ENCODE measurements at places on chromosomes 1 and 21.

DNA sequence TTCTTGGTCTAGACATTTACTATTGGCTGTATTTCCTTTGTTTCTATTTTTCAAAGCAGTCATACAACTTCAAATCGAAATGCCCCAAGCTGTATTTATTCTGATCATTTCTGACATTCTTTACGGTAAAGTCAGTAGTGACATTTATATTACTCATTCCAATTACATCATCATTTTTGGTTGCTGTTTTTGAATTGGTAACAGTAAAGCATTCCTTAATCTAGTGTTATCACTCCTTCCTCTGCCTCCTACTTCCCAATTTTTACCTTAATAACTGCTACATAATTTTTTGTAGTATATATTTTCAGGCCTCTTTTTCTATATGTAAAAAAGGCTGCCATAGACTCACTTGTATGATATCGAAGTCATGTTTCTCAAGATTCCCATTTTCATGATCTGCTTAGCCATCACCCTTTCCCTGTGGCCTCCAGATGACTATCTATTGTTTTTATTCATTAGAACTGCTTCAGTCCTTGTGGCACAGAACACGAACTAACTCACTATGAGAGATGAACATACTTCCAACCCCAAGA, 167.2 kb downstream of the RUNX1 start:
- DNase-seq, result no peak

DNA sequence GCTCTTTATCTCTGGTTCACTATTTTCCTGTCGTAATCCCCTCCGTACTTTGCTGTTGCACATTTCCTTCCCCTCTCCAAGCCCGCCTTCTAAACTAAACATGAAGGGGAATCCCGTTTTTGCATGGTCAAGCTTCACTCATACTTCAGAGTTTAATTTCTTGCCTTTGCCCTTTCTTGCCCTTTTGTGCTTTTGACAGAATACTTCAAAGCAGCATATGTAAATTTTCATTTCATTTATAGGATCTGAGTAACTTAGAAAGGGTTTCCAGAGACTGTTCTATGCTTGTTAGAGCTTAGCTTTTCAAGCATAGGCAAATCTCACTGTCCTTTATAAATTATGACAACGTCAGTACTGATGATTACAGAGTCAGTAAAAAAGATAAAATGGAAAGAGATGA, 27.7 kb downstream of the SPATA45 start:
- DNase-seq, result no peak

DNA sequence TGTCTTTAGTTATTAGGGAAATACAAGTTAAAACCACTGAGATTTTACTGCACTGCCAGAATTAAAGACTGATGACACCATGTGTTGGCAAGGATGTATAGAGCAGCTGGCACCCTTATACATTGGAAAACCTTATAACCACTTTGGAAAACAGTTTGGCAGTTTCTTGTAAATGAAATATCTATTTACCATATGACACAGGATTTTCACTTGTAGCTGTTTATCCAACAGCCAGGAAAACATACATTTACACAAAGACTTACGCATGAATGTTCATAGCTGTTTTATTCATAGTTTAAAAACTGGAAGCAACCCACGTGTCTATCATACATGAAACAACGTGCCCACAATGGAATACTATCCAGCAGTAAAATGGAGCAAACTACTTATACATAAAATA, 45.3 kb downstream of the PRRC2C start:
- DNase-seq, result no peak

DNA sequence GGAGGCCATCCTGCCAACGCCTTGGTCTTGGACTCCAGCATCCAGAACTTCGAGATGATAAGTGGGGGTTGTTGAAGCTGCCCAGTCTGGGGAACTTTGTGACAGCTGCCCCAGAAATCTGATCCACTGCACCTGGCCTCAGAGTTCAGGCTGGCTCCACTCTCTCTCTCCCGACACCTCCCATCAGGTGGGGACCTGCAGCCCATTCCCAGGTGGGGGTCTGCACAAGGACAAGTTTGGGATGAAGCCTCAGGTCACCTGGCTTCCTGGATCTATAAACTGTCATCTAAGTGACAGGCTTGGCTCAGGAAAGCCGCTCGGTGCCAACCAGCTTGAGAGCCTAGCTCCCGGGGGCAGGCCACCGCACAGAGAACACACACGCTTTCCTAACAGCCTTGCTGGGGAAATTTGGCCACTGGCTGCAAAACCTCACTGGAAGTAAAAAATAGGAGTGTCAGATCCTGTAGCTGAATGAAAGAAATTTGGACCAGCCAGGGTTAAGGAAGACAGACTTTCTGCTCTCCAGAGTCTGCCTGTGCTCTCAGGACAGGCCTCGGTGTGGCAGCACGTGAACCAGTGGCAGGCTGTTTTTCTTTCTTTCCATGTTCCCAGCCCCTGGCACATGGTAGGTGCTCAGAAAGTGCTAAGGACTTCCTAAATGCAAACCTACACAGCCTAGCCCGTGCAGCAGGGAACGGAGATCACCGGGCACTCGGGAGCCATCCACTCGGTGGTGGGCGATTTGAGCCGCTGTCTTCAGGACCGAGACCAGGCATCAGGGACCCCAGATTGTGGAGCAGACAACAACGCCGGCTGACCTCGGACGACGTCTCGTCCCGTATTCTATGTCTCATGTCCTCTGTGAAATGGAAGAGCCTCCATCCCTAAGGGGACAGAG, 42.6 kb upstream of the LBR start:
- DNase-seq, result no peak

DNA sequence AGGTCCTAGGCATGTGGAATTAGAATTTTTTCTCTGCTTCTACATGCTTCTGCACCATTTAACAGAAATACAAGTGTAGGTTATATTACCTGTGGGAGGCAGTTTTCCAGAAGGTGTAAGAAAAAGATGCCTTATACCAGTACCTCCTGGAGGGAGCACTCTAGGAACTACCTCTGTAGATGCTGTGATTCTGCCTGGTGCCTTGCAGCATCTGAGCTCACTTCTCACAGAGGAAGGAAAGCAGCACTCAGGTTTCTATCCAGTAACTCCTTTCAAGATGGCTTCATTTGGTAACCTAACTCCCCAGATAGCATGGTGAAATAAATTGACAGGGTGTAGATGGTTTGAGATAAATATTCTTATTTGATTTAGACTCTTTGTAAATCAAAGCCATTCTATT, 50.3 kb downstream of the GIPC2 start:
- DNase-seq, result no peak

DNA sequence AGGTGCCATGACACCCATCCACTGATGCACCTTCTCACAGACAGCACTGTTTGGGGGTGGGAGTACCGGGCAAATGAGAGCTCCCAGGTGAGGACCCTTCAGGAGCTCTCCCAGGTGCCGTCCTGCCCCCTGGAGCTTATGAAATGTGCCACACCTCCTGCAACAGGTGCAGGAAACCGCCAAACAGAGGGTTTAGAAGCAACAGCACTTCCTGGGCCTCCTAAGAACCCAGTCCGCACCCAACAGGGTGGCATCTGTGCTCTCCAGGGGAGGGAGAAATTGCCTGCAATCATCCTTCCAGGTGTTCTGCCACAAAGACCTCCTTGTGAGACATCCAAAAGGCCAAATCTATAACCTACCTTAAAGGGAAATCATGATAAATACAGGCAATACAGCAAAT, 87.7 kb upstream of the ATP1B1 start:
- no peak for DNase-seq

DNA sequence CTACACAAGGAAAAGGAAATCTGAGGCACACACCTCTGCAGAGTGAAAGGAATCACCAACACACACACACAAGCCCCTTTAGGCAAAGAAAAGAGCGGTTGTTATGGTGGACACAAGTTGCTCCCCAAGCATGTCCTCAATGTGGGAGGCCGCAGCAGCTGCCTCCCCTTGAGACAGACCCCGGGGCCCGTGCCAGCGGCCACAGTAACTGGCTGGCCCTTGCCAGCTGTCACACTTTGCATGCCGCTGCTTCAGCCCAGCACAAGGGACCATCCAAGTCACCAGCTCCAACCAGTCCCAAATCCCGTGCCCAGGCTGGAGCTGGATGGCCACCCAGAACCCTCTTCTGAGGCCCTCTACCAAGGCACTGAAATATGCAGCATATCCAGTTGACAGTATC, 2.9 kb upstream of the OLIG1 start:
- no peak for DNase-seq

DNA sequence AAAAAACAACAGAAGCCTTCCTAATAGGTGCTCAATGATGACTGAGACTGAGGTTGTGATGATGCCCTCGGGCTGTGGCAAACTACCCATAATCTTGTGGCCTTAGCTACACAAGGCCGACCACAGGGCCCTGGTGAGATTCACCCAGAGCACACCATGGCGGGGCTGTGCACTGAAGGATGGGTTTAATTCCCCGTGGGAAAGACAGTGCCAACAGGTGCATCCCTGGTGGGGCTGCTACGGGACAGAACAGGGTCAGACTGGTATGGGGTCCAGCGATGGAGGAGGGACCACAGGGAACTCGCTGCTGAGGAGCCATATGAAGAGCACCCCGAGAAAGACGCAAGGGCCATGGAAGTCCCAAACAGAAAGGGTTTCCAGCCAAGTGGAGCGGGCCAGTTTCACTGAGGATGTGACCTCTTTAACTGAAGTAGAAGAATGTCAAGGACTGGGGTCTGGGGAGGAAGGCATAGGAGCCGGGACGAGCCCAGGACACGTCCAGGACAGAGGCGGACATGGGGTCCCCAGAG, 21.3 kb downstream of the PRDM15 start:
- DNase-seq, result no peak

DNA sequence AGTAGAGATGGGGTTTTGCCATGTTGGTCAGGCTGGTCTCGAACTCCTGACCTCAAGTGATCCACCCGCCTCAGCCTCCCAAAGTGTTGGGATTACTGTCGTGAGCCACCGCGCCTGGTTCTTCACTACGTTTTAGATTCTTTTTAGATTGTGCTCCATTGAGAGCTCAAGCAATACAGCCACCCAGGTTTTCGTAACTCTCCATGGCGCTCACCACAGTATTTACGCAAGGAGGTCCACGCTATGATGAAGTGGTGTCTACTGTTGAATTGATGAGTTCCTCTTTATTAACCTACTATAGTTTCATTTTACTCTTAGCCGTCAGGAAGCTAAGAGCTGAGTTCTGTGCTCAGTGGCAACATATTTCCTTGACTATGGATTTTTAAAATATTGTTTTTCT, 1.8 kb upstream of the KIF1B start:
- no peak for DNase-seq

- no peak for DNase-seq
Observed at GRCh38 chr1:115648717-115649691, 7.2 kb downstream of the VANGL1 start.

DNA sequence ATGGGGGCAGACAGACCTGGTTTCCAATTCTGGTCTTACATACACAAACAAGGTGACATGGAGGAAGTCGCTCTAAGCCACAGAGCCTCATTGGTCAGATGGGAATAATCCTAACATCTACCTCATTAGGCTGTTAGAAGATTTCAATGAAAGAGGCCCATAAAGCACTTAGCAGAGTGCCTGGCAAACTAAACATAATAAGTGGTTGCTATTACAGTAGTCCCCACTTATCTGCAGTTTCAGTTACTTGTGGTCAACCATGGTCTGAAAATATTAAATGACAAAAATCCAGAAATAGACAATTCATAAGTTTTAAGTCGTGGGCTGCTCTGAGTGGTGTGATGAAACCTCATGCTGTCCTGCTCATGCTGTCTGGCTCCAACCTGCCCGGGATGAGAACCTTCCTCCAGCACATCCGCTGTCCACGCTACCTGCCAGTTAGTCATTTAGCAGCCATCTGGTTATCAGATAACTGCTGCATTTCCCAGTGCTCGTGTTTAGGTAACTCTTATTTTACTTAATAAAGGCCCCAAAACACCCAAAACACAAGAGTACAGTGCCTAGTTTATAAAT, 112.3 kb downstream of the DDX20 start:
- no peak for DNase-seq

DNA sequence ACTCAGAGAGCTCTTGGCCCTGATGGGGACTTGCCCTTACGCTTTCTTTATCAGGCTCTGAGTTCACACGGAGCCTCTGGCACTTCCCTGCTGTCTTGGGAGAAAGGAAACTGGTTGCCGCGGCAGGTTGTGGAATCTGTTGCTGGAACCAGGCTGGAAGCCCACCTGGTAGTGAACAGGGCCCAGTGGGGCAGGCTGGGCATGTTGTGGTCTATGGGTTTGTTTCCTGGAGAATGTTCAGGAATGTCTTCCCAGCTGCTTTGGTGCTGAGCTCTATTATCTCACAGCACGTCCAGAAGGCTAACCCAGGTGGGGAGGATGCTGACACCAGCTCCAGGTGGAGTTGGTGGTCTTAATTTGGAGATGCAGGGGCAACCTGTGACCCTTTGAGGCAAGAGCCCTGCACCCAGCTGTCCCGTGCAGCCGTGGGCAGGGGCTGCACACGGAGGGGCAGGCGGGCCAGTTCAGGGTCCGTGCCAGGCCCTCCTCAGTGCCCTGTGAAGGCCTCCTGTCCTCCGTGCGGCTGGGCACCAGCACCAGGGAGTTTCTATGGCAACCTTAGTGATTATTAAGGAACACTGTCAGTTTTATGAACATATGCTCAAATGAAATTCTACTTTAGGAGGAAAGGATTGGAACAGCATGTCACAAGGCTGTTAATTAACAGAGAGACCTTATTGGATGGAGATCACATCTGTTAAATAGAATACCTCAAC, 33.3 kb upstream of the TDRD10 start:
- DNase-seq, result no peak

GRCh38 chr1:119431836-119432235, 16.9 kb downstream of the HSD3B2 start:
- DNase-seq, result no peak

DNA sequence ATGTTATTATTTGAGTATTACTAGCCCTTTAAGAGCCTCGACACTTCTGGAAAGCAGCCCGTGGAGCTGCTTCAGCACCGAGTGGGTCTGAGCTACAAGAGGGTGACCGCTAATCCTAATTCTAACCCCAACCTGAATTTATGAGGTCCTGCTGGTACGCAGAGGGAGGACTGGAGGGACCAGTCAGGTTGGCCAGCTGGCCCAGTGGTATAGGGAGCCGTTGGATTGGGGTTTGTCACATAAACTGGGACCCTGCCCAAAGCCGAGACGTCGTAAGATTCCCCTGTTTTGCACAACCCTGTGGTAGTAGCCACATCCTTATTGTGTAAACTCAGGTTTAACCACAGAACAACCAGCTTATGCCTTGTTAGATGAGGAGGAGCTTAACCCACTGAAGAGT, 60.8 kb upstream of the F3 start:
- no peak for DNase-seq

GRCh38 chr1:179010671-179011070, 15.0 kb upstream of the FAM20B start:
- no peak for DNase-seq

DNA sequence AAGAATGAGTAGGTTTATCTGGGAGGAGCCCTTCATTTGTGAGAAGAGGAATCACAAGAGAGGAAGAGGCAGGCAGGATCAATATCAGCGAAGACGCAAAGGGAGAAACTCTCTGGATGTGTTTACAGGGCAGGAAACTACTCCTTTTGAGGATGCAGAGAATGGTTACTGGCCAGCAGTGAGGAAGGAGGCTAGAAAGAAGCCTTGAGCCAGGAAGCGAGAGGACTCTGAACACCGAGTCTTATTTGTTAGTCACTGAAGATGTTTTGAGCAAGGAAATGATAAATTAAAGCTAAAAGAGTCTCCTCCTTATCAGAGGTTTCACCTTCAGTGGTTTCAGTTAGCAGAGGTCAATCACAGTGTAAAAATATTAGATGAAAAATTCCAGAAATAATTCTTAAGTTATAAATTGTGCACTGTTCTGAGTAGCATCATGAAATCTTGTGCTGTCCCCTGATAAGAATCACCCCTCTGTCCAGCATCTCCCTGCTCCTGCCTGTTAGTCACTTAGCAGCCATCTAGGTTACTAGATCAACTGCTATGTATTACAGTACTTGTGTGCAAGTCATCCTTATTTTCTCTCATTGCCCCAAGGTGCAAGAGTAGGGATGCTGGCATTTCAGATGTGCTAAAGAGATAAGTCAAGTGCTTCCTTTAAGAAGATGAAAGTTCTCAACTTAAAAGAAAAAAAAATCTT, 43.5 kb downstream of the WLS start:
- no peak for DNase-seq

Data from T1000 (cell line).